ENCODE measurements at places on chromosomes 12 and 14. TPM values are rescaled to one million over a fixed set of nuclear protein-coding genes. Genes with fewer than 3 reads are reported as not detected.

- H3K27ac ChIP-seq: no peak overlapping the region
- H3K4me3 ChIP-seq: no peak overlapping the region
- no peaks in the 10 kb centered on the region for H3K36me3 ChIP-seq
- no peaks in the 10 kb centered on the region for H3K4me1 ChIP-seq
Observed at GRCh38 chr12:84077679-84078078, 834.9 kb downstream of the SLC6A15 start.

ZBTB42 gene
- total RNA-seq: 28.4 TPM

MYL2 gene
- total RNA-seq: 39.5 TPM

GRCh38 chr12:68611806-68612160, 1.1 kb downstream of the RAP1B start:
- peak overlapping the region; percentile 99 for H3K27ac ChIP-seq
- no peaks in the 10 kb centered on the region for H3K4me1 ChIP-seq
- H3K27me3 ChIP-seq: no peaks in the 10 kb centered on the region
- H3K4me3 ChIP-seq: peak overlapping the region; percentile 81
- no peaks in the 10 kb centered on the region for H3K36me3 ChIP-seq

DNA sequence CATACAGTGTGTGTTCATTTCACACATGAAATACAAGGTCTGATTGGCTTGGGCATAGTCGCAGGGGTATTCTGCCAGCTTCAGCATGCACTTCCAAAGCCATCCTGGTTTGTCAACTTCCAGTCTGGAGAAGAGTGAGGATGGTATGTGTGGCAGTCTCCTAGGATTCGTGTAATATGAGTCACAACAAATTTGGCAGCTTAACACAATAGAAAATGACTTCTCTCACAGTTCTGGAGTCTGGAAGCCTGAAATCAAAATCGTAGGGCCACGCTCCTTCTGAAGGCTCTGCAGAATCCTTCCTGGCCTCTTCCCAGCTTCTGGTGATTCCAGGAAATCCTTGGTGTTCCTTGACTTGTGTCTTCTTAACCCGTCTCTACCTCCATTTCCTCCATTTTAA, 167.5 kb downstream of the PPM1H start:
- H3K27me3 ChIP-seq: no peaks in the 10 kb centered on the region
- H3K4me1 ChIP-seq: no peaks in the 10 kb centered on the region
- DNase-seq: no peak
- no peak overlapping the region for H3K27ac ChIP-seq
- H3K36me3 ChIP-seq: no peaks in the 10 kb centered on the region
- H3K4me3 ChIP-seq: no peak overlapping the region

Measured in prostate gland (tissue), 2 donors.